ENCODE measurements at places on chromosomes 4 and X. TPM values are rescaled to one million over a fixed set of nuclear protein-coding genes. Genes with fewer than 3 reads are reported as not detected.
A peak's percentile ranks its signal among the peaks of the same experiment; 100 is the strongest.

The INTS12 gene
- 28.4 TPM for total RNA-seq

The DMD gene
- 0.85 TPM for total RNA-seq

The SMIM10 gene
- total RNA-seq = 0.84 TPM

DNA sequence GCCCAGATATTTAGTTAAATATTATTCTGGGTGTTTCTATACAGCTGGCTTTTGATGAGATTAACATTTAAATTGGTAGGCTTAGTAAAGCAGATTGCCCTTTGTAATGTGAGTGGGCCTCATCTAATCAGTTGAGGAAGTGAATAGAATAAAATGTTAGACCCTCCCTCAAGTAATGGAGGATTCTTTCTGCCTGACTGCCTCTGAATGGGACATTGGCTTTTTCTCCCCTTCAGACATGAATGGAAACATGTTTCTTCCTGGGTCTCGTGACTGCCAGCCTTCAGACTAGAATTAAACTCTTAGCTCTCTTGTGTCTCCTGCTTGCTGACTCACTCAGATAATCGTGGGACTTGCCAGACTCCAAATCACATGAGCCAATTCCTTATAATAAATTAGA is 266.7 kb downstream of the INPP4B start:
- no peaks in the 10 kb centered on the region for H3K27me3 ChIP-seq
- peaks cover 75% of the 10 kb centered on the region for H3K36me3 ChIP-seq
- no peak overlapping the region for H3K4me3 ChIP-seq
- peak overlapping the region; percentile 70 for H3K27ac ChIP-seq

GRCh38 chr4:56627985-56628384 is 53.1 kb downstream of the HOPX start:
- H3K36me3 ChIP-seq = peaks cover 11% of the 10 kb centered on the region
- DNase-seq = no peak
- H3K27ac ChIP-seq = no peak overlapping the region
- H3K27me3 ChIP-seq = no peaks in the 10 kb centered on the region

GRCh38 chr4:81491943-81492342 is 20.2 kb upstream of the RASGEF1B start:
- H3K27ac ChIP-seq = peak overlapping the region; percentile 81
- DNase-seq = no peak
- H3K36me3 ChIP-seq = peaks cover 14% of the 10 kb centered on the region
- H3K4me3 ChIP-seq = no peak overlapping the region

GRCh38 chr4:1471443-1472147 is 65.4 kb upstream of the NKX1-1 start:
- no peak overlapping the region for H3K27ac ChIP-seq
- no peaks in the 10 kb centered on the region for H3K4me1 ChIP-seq
- no peaks in the 10 kb centered on the region for H3K36me3 ChIP-seq
- no peak for DNase-seq
- peaks cover 17% of the 10 kb centered on the region for H3K27me3 ChIP-seq

DNA sequence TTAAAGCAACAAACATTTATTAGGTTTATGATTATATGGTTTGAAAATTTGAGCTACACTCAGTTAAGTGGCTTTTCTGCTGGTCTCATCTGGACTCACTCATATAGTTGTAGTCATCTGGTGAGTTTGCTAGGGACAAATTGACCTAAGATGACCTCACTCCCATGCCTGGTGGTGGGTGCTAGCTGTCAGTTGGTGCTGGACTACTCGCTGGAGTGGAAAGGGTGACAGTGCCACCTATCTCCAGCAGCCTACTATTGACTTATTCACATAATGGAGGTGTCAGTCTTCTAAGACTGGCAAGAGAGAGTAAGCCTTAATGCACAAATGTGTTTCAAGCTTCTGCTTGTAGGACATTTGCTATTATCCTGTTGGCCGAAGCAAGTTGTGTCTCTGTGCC is 88.2 kb downstream of the TASL start:
- no peaks in the 10 kb centered on the region for H3K36me3 ChIP-seq
- peak; percentile 4 for DNase-seq
- H3K27me3 ChIP-seq = no peaks in the 10 kb centered on the region
- no peaks in the 10 kb centered on the region for H3K4me1 ChIP-seq
- no peak overlapping the region for H3K27ac ChIP-seq
- H3K4me3 ChIP-seq = no peak overlapping the region

DNA sequence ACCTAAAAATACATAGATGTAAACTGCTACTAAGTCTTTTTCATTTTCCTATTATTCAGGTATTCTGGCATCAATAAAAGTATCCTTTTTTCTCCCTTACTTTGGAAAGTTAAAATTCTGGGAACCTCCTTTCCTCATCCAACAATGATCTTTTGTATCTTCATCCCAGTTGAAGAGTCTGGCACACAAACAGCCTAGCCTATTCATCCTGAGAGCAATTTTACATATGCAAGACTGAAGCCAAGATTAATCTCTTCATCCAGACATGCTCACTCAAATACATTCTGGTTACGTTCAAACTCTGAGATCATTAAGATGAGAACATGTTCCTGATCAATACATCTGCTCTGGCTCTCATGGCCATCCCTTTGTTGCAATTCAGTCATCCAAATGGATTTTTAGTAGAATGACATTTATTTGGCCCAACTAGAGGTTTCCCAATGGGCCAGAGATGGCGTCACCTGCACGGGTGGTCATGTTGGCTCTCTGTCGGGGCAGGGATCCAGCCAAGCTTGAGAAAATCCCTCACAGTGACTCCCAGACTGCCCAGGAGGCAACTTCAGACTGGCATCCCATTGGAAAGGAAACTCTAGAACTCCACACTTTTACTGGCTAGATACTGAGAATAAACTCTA is 135.3 kb upstream of the VCX2 start:
- H3K27me3 ChIP-seq = no peaks in the 10 kb centered on the region
- no peak overlapping the region for H3K4me3 ChIP-seq
- H3K4me1 ChIP-seq = no peaks in the 10 kb centered on the region

DNA sequence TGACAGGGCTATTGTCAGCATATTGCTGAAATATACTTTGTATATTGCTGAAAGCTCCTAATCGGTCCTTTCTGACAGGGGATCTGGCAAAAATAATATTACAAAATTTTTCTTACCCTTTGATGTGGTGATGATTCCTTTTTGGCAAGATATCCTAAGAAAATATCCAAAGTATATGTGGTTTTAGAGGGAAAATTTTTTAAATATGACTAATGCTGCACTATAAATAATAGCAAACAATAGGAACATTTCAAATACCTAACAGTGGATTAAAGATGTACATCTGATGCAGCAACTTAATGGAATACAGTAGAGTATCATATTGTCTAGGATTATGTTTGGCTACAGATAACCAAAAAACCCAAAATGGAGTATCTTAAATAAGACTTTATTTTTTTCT is 49.6 kb downstream of the RRAGB start:
- no peak overlapping the region for H3K4me3 ChIP-seq
- peaks cover 32% of the 10 kb centered on the region for H3K36me3 ChIP-seq
- H3K27ac ChIP-seq = no peak overlapping the region
- no peaks in the 10 kb centered on the region for H3K27me3 ChIP-seq

DNA sequence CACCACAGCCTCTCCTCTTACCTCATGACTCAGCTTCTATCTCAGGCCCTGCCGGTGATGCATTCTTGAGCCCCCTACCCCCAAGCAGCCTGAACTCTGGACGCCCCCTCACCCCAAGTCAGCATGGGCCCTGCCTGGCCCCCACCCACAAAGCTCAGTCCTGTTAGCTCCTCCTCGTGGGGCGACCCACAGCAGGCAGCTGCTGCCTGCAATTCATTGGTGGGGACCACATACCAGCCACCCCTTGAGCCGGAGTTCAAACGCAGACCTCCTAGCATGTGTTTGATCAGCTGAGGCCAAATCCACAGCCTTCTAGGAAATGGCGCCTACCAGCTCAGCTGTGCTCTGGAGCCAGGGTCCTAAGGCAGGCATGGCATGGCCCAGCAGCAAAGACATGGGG is 111.8 kb downstream of the EFNB1 start:
- no peak for DNase-seq
- H3K27me3 ChIP-seq = no peaks in the 10 kb centered on the region
- no peaks in the 10 kb centered on the region for H3K4me1 ChIP-seq
- no peaks in the 10 kb centered on the region for H3K36me3 ChIP-seq
- H3K4me3 ChIP-seq = no peak overlapping the region
- no peak overlapping the region for H3K27ac ChIP-seq
